ENCODE measurements at places on chromosomes 12 and 14.

GRCh38 chr12:69694123-69694522 lies 5.0 kb downstream of the BEST3 start:
- DNase-seq = no peak

GRCh38 chr12:120979862-120980696 lies 1.7 kb downstream of the HNF1A start:
- DNase-seq = no peak

GRCh38 chr14:26128931-26129671 lies 468.7 kb downstream of the NOVA1 start:
- no peak for DNase-seq

- DNase-seq = no peak
These were observed 16.2 kb upstream of the CATSPERB start for GRCh38 chr14:91748049-91748448.

- DNase-seq = no peak
These were observed 115.4 kb downstream of the KIF21A start for GRCh38 chr12:39327510-39327909.

- DNase-seq = no peak
These were observed 389 bp upstream of the CCNB1IP1 start for GRCh38 chr14:20333494-20333841.

- DNase-seq = peak; percentile 84
These were observed 22.3 kb upstream of the GNS start for GRCh38 chr12:64781280-64782190.

- no peak for DNase-seq
These were observed 85.4 kb downstream of the NCOR2 start for GRCh38 chr12:124481772-124482566.

DNA sequence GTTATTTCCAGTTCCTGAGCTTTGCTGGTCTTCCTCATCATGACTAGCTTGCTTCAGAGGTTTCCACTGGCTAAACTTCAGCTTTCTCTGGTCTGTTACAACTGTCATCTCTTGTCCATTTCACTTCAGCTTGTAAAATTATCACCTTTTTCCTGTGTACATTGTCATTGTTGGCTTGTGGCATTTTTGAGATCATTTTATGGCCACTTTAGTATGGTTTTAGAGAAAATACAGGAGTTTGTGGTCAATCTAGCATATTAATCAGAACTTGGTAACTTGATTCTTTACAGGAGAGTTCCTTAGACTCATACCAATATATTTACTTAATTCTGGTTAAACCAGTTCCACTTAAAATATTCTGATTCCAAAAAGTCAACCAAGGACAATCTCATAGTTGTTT lies 235.9 kb upstream of the KITLG start:
- DNase-seq = no peak

DNA sequence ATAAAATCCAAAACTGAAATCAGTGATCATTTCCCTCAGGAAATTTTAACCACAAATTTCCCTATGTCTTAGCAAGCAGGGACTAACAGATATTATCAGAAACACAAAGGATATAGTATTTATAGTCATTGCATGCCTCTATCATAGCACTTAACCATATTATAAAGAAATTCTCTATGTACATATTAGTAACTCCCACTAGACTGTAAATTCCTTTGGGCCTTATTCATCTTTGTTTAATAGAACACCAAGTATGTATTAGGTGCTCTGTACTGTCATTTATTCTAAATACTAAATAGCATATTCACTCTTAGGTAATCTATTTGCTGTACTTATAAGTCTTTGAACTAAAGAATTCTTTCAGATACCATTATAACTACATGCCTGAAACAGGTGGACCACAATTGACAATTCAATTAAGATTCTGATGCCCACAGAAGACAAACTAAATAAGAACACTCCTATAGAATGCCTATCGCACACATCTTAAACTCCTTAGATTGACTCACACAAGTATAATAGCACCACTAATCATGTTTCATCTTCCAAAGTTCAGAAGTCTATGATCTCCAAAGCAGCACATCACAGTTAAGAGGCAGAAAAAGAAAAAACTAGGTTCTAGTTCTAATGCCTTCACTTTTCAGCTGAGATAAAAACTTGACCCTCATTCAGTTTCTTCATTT lies 134.1 kb downstream of the FSCB start:
- no peak for DNase-seq

DNA sequence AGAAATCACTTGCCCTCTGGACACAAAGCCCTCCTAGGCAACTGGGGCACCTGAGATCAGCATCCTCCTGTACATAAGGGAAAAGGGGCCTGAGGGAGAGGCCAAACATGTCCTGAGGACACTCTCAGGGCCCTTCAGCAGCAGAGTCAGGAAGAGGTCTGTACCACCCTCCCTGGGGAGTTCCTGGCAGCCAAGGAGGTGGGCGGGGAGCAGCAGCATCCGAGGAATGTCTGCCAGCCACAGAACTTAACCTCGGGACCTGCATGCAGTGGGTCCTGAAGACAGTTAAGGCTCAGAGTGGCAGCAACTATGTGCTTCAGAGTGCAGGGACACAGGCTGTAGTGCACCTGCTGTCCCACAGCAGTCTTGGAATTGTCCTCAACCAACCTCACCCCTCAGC lies 62.1 kb downstream of the SPTB start:
- no peak for DNase-seq

DNA sequence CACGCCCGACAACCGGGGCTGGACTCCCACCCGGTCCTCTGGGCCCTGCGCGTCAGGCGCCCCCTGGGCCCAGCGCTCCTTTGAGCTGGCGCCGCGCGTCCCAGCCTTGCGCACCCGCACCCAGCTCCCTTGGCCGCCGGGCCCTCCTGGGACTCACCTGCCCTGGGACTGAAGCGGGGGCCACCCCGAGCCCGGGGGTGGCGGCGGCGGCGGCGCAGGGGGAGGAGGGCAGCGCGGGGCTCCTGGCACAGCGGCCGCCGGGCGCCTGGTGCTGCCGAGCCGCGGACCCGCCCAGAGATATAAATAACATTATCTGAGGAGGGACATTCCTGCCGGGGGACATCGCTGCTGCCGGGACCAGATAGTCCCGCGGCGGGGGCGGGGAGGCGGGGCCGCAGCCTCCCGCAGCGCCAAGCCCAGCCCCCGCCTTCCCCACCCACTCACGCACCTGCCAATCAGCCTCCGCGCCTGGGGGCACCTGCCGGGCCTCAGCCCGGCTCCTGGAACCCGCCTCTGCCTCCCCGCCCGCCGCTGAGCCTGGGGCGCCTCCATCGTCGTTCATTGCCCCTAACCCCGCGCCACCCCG lies at the start of gene SPTB:
SPTB (minus strand) TSS at position 273 of the 586 bp plus-strand sequence. CDS start 56,813 bp downstream, outside the sequence.
- DNase-seq = peak; percentile 91

GRCh38 chr12:72214163-72214562 lies 58.0 kb upstream of the TRHDE start:
- DNase-seq = no peak

- DNase-seq = peak; percentile 73
These were observed 104.8 kb downstream of the DUSP6 start for GRCh38 chr12:89247541-89247942.

DNA sequence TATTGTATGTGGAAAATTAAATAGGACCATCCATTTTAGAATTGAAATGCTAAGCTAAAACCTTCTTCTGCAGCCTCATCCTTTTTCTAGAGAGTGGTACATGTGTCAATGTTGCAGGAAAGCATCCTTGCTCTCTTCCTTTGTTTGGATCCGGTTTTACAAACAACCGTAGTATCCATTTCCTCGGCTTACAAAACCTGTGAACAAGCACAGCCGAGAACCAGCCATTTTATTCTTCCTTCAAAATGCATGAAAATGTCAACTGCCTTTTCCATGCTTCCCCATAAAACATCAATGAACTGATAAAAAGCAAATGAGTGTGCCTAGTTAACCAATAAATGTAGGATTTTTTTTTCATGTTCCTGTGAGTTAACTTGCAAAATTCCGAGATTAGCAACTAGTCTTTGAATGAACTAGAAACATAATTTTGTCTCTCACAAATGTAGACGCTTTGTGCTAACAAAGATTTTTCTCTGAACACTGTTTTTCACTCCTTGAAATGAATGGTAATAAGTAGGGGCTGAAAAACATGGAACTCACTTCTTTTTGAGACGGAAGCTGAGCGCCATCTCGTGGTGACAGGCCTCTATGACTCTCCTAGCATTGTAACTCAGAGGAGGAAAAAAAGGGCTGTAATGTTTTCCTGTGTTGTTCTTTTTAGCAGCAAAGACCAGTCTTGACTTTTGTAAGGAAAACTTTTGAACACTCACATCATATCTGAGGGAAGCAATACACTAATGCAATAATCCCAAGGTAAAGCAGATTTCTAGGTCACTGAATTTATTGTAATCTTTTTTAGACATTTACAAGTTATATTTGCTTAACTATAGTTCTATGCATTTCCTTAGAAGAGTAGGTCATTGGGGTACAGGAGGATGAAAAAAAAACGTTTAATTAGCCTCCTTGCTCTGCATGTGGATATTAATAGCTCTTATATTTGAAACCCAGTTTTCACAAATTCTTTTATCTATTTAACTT lies 157.4 kb upstream of the FOXG1 start:
- DNase-seq = peak; percentile 71

DNA sequence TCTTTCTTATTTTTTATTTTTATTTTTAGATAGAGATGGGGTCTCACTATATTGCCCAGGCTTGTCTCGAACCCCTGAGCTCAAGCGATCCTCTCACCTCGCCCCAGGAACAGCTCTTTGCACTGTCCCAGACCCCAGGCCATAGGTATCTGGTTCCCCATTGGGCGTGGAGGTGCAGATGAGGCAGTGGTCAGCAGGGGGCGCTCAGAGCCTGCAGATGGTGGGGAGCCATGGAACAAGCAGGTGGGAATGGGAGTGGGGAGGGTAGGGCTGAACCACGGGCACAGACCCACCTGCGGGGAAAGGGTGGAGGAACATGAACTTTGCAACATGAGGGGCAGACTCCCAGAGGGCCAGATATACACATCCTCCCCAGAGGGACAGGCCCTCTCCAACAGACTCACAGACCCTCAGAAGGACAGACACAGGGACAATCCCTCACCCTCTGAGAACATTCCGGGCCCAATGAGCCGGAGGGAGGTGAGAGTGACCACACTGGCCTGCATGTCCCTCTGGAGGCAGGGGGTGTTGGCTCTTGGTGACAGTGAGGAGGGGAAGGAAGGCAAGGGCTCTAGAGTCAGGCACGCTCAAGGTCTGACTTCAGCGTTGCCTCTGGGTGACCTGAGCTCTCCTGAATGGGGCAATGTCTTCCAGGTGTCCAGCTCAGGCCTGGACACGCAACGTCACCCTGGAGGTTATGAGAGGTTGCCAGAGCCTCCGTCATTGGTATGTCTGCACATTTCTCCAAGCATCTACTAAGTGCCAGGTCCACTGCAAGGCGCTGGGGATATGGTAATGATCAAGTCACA lies 34.9 kb downstream of the KRT80 start:
- peak; percentile 73 for DNase-seq

DNA sequence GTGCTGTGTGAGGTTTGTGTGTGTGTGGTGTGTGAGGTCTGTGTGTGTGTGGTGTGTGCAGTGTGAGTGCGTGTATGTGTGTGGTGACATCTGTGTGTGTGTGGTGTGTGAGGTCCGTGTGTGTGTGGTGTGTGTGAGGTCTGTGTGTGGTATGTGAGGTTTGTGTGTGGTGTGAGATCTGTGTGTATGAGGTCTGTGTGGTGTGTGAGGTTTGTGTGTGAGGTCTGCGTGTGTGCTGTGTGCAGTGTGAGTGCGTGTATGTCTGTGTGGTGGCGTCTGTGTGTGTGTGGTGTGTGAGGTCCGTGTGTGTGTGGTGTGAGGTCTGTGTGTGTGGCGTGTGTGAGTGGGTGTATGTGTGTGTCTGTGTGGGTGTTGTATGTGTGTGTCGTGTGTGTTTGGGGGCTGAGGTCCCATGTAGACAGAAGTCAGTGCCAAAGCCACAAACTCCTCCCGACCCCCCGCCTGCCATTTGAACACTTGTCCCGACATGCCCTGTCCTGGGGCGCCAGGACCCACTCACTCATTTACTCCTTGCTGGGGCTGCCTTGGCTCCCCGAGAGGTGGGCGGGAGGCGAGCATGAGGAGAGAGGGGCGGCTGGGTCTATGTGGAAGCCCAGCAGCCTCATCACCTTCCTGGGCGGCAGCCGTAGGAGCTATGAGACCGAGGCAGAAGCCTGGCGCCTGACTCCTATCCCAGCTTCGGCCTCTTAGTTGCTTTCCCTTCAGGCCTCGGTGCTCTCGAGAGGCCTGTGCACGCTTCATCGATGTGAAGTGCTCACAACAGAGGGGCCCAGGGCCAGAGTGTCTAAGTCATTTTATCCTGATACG lies 20.5 kb downstream of the RILPL1 start:
- DNase-seq = no peak

- DNase-seq = peak; percentile 73
These were observed 523 bp downstream of the WSB2 start for GRCh38 chr12:118060301-118061010.

DNA sequence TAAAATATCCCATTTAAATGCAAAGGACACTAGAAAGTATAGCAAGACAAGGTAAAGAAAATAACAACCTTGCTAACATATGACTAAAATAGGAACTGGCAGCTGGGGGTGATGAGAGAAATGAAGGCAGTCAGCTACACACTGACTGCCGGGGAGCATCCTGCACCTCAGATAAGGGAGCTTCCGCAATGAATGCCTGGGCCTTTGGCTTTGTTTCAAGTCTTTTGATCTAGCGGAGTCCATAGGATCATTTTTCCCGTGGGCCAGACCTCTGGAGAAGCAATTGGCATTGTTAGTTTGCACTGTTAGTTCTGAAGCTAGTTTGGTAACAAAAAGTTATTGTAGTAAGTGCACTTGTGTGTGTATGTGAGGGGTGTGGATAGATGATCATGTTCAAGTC lies 639.9 kb downstream of the DIO2 start:
- DNase-seq = no peak

DNA sequence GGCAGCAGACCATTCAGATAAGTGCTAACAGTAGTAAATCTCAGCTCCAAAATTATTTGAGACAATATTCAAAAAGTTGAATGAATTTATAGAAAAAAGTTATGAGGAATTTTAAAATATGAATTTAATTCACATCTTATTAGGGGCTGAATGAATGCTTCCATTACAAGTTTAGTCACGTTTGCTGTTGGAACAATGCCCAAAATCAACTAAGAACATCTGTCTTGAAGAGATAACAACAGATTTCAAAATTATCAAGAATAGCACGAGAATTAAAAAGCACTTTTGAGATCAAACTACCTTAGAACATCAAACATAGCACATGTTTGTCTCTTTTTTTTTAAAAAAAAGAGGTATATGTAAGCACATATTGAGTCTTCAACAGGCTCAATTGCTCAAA lies 115.4 kb upstream of the PPFIA2 start:
- DNase-seq = no peak

DNA sequence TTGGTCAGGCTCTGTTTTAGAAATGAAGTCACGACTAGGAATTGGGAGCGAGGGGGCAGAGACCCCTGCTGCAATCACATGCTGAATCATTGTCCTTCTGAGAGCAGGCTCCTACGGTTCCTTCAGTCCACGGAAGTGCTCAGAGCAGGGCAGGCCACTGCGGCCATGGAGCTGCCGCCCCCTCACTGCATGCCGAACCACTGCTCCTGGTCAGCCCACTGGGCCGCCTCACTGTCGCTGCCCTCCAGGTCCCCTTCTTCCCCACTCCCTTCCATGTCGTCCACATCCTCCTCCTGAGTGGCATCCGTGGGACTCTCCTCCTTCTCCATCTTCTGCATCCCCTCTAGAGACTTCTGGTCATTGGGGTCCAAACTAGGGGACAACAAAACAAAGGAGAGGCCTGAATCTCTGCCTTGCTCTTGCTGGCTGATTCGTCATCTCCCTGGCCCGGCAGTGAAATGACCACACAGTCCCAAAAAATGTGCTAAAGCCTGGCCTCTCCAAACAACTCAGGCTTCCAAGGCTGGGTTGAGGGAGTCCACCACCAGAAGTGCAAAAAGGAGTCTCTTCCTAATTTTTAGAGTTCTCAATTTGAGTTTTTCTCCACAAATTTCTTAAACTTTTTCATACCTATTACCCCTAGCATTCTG lies 29.4 kb downstream of the ANAPC7 start:
- no peak for DNase-seq

- no peak for DNase-seq
These were observed 130.3 kb upstream of the RBM19 start for GRCh38 chr12:114096461-114096860.
